MG63 (cell line): ENCODE measurements at places on chromosomes 13 and 19.

GRCh38 chr19:45443462-45444317 lies 20.0 kb upstream of the ERCC1 start:
- DNase-seq = peak; percentile 95

- DNase-seq = no peak
These were observed 130.5 kb upstream of the RNF113B start for GRCh38 chr13:98307463-98308085.

GRCh38 chr19:50321831-50322230 lies 7.3 kb downstream of the KCNC3 start:
- no peak for DNase-seq

DNA sequence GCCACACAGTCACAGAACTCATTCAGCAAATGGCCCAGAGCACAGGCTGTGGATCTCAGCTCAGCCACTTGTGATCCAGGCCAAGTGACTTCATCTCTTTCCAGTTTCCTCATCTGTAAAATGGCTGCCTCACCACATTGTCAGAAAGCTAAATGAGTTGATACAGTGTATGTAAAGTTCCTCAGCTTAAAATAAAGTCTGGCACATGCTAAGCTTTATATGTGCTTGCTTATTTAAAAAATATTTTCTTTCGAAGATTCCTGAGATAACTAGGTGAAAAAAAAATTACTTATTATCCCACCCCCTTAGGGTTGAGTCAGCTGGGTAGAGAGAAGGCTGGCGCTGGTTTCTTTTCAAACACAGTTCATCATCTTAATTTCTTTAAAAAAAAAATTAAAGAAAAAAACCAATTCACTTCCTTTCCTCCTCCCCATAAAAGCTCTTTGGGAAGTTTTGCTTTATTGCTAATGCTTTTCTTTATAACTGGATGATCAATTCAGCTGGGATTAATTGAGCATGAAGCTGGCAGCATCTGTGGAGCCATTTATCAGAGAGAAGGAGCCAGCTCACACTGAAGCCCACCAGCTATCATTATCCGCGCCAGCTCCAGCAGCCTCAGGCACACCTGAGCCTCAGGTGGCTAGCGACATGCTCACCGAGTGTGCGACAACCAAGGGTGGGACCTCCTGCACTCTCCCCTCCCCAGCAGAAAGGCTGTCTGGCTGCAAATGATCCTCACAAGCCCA lies 354.9 kb downstream of the FOXO1 start:
- DNase-seq = no peak

DNA sequence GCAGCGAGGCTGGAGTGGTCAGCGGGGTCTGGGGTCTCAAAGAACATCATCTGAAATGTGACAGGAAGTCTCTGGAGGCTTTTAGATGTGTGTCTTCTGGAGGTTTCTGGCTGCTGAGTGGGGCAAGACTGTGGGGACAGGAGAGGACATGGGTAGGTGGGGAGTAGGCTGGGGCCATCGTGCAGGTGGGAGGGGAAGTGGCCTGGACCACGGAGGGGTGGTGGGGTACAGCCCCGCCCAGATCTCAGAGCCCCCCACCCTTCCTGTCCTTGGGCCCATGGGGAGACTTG lies 6.2 kb downstream of the AP1M1 start:
- no peak for DNase-seq

GRCh38 chr13:70893832-70894231 lies 785.6 kb upstream of the KLHL1 start:
- no peak for DNase-seq

- no peak for DNase-seq
These were observed 37.7 kb downstream of the USP12 start for GRCh38 chr13:27133889-27134288.

GRCh38 chr13:91270031-91270430 lies 77.5 kb upstream of the MIR17HG start:
- DNase-seq = no peak

DNA sequence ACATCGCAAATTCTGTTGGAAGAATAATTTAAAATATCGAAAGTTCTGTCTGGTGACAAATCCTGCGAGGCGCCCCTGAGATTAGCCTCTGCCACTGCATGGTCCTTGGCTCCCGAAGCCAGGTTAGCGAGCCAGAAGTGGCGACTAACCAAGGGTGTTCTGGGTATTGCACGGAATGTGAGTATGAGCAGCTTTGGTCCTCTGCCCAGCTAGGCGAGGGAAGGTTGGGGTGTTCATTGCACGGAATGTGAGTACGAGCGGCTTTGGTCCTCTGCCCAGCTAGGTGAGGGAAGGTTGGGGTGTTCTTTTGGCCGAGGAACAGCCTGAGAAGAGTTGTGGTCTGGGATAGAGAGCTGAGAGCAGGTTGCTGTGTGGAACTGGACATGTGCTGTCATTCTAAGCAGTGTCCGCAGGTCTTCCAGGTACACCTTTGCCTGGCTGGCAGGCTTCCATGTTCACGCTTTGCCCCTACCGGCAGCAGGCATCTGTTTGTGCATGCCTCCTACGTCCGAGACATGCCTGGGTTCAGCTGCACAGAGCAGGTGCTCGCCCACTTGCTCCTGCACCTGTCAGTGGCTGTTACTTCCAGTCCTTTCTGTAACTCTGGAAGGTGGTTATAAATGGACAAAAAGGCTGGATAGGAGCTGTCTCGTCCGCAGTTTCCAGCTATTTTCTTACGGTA lies 18.3 kb upstream of the TEX29 start:
- DNase-seq = no peak

DNA sequence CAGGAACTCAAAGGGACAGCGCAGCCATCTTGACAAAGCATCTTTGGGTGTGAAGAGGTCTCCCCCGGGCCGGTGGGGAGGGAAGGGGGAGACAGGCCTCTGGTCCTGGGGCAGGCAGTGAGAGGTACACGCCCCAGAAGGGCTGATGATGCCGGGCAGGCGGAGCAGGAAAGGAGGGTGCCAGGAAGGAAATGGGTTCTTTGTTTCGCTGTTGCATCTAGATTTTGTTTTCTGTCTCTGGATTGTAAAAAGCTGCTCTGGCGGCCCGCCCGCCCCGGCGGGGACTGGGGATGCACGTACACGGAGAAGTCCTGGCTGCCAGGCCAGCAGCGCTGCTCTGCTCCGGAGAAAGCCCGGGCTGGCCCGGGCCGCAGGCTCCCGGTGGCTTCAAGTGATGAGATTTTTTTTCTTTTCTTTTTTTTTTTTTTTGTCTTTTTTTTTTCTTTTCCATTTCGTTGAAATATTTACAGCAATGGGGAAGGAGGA lies 13.2 kb upstream of the ASF1B start:
- DNase-seq = no peak

GRCh38 chr19:46109876-46110275 lies 14.6 kb downstream of the IGFL3 start:
- DNase-seq = no peak

DNA sequence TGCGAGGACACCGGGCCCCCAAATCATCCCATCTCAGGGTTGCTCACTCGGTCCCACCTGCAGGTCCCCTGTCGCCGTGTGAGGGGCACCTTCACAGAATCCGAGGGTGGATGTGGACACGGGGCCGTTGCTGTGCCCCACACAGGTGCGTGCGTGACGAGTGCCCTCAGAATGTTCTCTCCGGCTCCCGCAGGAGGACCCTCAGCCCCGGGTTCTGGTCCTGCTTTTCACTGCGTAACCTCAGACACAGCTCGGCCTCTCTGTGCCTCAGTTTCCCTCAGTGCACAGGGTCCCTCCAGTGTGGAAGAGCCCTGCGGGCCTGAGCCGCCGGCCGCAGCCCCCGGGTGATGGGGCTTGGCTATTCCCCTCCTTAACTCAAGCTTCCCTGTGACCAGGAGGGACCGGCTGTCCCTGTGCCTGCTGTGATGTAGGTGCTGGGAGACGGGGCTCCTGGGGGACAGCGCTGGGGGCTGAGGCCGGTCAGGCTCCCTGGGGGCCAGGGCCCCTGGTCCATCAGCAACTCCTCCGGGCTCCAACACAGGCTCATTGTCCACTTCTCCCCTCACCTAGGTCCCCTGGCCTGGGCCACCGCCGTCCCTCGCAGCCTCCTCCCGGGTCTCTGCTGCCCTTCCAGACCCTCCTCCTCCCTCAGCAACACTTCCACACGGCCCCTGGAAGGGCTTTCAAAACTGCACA lies 4.8 kb downstream of the SHC2 start:
- no peak for DNase-seq

- DNase-seq = peak; percentile 35
These were observed 4.8 kb downstream of the B3GLCT start for GRCh38 chr13:31204592-31204991.

DNA sequence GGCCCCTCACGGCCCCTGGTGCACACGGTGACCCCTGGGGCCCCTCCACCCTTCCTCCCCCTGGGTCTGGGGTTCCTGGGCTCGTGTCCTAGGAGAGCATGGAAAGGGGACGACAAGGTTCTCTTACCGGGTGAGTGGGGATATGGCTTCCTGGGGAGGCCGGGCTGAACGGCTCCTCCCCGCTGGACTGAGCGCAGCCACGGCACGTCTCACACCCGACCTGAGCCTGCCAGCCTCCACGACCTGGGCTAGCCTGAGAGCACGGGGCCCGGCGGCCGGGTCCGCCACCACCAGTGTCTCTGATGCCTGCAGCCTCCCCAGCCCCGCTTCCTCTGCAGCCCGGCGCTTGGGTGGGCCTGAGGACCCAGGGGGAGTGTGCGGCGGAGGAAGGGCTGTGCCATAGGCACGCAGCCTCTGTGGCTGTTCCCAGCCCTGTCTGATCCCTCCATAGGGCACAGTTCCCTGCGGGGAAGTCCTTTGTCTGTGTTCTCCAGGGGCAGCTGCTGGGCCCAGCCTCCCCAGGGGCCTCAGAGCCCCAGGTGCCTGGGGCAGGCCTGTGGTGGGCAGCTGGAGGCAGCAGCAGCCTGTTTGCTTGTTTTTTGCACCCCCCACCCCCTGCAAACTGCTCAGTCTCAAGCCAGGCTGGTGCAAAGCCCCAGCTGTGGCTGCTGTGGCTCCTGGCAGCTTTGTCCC lies 15.0 kb downstream of the PLIN4 start:
- DNase-seq = no peak

- DNase-seq = no peak
These were observed 56.8 kb upstream of the GPR183 start for GRCh38 chr13:99363949-99364348.

DNA sequence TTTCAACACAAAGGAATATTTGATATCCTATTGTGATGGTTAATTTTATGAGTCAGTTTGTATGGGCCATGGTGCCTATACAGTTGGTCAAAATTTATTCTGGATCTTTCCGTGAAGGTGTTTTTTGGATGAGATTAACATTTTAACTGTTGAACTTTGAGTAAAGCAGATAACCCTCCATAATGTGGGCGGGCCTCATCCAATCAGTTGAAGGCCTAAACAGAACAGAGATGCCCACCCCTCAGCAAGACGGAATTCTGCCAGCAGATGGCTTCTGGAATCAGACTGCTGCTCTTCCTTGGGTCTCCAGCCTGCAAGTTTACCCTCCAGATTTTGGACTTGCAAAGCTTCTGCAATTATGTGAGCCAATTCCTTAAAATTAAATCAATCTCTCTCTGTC lies 16.0 kb downstream of the CSNK1A1L start:
- no peak for DNase-seq

GRCh38 chr13:98962901-98963590 lies 14.8 kb downstream of the DOCK9 start:
- no peak for DNase-seq

DNA sequence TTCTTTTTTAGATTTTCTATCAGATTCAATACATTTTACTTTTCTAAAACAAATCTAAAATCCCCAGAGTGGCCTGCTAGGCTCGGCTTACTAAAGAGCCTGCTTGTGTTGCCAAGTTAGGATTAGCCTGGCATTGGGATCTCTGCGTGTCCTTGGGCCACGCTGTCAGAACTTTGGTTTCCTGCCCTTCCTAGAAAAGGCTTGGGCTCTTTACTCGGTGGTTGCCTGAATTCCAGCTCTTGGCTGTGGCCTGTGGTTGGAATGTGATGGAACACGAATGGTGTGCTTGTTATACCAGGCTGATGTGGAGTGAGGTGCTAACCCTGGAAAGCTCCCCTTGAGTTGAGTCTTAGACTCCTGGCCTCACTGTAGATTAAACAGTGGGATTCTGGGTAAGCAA lies 8.5 kb downstream of the SPATA13 start:
- peak; percentile 82 for DNase-seq

GRCh38 chr19:7595466-7596133 lies at the start of gene CAMSAP3:
CAMSAP3 (plus strand) TSS chr19:7595863; CDS start chr19:7596003, 140 bp downstream.
- no peak for DNase-seq

GRCh38 chr13:97849305-97849704 lies 104.2 kb upstream of the IPO5 start:
- DNase-seq = no peak

DNA sequence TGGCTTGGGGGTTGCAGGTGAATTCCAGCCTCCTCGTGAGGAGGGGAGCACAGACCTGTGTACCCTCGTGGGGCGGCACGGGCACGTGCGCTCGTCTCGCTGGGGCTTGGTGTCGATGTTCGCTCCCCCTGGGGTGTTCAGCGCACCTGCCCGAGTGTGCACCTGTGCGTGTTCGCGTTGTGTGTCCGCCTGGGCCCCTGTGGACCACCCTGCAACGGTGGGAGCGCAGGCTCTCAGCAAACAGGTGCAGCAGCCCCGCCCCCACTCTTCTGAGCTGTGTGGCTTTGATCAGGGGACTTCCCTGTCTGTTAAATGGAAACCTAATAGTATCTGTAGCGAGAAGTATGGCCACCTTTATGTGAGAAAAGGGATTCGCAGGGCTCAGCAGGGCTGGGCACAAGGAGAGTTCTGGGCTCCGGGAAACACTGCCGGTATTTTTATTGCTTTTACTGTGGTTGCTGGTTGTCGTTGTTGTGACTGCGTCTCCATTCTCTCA lies 549 bp downstream of the SMIM17 start:
- DNase-seq = no peak

DNA sequence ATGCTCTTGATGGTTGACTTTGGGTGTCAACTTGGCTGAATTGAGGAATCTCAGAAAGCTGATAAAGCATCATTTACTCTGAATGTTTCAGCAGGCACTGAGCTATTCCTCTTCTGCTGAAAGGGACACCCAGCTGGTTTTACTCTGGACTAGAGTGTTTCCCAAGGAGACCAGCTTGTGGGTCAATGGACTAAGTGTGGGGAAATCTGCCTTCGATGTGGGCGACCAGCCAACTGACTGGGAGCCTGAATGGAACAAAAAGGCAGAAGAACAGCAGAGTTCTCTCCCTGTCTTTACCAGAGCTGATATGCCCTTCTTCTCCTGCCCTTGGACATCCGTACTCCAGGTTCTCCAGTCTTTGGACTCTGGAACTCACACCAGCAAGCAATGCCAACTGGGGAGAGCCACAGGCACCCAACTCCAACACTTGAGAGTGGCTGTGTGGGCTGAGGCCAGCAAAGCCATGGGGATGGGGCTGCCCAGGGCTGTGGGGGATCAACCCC lies 32.2 kb downstream of the MRPL57 start:
- DNase-seq = no peak

GRCh38 chr13:81927347-81927746 lies 1586.4 kb upstream of the SPRY2 start:
- DNase-seq = no peak

GRCh38 chr13:48975101-48975855 lies 434 bp upstream of the FNDC3A start:
- DNase-seq = peak; percentile 9

GRCh38 chr13:110472904-110473563 lies 88.5 kb downstream of the RAB20 start:
- no peak for DNase-seq
